ENCODE measurements at places on chromosomes 11 and 22.

DNA sequence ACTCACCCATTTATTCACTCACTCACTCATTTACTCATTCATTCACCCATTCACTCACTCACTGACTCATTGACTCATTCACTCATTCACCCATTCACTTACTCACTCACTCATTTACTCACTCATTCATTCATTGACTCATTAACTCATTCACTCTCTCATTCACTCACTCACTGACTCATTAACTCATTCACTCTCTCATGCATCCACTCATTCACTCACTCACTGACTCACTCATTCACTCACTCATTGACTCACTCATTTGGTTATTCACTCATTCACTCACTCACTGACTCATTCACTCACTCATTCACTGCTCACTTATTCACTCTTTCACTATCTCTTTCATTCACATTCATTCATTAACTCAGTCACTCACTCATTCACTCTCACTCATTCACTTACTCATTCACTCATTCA is 2.5 kb upstream of the MUC5AC start:
- DNase-seq, result no peak

- DNase-seq, result no peak
Measured at GRCh38 chr11:18791207-18791968, at the start of gene PTPN5. Gene PTPN5 (minus strand): TSS chr11:18791798. CDS start chr11:18771958, 19,840 bp downstream.

DNA sequence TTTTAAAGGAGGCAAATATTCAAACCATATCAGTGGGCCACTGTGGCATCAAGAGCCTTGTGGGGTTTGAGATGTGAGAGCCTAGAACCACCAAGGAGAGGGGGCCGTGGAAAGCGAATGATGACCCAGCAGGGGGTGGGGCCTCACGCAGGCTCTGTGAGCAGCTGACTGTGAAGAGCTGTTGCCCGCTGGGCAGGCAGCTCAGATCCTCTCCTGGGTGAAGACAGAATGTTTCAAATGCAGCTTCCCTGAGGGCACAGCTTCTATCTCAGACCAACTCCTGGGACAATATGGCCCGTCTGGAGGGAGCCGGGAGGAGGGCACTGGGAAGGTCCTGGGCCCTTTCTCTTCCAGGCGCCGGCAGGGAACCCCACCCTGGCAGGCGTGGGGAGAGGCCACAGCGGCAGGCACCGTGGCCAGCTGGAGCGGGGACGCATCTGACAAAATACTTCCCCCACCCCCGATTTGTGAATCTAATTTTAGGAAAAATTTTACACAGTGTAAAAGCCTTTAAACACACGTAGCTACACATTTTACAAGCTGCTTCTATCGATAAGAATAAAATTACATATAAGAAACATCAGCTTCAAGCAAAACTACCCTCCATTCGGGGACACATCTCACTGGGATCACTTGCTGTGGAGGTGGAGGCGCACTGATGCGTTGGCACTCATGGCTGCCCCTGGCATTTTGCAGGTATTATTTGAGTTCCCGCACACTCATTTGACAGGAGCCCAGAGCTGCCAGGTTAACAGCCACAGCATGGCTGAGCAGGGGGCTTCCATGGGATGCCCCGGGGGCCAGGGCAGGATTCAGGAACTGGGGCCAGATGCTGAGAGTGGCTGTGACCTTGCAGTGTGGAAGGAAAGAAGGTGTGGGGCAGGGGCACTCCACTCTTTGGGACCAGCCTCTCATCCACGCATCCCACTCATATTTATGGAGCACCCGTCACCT is 40.3 kb downstream of the PARVG start:
- DNase-seq, result no peak

- DNase-seq, result no peak
Measured at GRCh38 chr22:30902496-30903357, 65.8 kb downstream of the MORC2 start.

DNA sequence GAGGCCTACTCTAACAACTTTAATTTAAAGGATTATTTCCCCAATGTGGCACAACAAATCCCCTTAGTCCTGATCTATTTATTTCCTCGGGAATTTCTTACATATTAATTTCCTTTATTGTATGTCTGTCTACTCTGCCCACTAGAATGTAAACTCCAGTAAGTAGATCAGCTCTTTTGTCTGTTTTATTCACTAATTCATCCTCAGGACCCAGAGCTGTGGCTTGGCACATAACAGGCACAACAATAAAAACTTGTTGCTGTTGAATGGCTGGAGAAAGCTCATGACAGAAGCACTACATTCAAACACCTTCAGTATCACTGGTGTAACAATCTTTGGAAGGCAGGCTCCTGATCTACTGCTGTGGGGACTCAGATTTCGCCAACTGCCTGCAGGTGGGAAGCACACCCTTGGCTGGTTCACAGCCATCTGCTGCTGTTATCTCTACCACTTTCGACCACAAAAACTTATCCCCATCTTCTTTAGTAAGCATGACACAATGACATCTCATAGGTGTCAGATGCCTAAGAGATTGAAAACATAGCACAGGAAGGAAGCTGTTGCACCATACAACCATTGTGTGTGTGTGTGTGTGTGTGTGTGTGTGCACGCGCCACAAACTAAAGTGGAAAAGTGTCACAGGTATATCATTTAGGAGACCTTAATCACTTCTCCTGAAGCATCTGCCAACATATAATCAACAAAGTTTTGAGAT is 11.9 kb downstream of the HIRA start:
- DNase-seq, result no peak

GRCh38 chr11:108931168-108931567 is 266.3 kb downstream of the DDX10 start:
- no peak for DNase-seq

DNA sequence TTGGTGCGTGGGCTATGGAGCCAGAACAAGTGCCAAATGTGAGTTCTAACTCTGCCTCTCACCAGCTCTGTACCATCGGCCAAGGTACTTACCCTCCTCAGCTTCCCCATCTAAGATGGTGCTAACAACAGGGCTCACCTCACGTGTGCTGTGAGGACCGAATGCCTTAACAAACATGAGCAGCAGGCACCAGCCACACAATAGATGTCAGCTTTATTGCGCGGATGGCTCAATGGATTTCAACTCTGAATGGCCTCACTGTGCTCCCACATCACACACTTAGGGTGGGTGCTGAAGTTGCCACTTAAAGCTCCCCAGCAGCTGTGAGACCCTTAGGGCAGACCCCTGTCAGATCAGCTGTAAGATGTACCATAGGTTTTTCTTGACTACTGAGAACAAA is 24.1 kb downstream of the RELT start:
- no peak for DNase-seq

DNA sequence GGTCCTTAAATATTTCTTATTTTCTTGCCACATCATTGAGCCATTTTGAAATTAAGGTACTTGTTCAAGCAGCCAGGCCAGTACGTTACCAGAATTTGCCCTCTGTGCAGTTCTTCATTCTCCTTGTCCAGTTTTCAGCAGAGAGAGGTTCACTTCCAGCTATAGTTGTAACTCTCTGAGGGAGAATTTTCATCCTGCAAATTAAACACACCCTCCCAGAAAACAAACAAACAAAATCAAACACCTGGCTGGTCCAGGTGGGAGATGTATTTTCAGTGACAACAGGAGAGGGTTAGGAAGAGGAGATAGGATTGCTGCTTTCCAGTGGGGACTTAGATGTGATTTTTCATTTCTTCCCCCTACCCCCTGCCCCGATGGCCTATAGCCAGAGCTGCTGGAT is 45.0 kb downstream of the LHFPL7 start:
- DNase-seq, result no peak

GRCh38 chr11:87597725-87598124 is 560.0 kb downstream of the TMEM135 start:
- no peak for DNase-seq

- no peak for DNase-seq
Measured at GRCh38 chr11:27076121-27076589, 35.5 kb downstream of the BBOX1 start.

- no peak for DNase-seq
Measured at GRCh38 chr11:46537121-46537520, 56.7 kb downstream of the AMBRA1 start.

- no peak for DNase-seq
Measured at GRCh38 chr11:62863687-62864335, 16.9 kb upstream of the SLC3A2 start.

DNA sequence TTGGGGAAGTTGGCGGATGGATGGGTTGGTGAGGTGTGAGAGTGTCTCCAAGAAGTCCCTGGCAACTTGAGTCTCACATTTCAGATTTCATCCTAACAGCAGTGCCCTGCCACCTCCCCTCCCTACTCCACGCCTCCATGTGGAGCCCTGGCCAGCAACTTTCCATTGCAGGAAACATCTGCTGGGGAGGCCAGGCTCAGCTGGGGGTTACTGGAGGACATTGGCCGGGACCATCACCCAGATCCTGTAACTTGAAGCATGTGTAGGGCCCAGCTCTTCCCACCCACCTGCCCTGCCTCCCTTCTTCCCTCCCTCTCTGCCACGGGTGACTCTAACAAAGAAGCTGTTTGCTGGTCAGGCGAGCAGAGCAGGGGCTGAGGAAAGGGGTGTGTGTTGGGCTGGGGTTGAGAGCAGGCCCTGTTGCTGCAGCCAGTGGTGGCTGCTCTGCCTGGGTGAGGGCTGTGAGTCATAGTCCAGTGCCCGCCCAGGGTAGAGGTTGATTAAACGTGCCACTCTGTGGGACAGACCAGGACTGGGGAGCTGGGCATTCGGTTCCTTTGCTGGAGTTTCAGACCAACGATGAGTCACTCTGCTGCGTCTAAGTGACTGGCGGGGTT is 64.0 kb downstream of the SCN3B start:
- no peak for DNase-seq

DNA sequence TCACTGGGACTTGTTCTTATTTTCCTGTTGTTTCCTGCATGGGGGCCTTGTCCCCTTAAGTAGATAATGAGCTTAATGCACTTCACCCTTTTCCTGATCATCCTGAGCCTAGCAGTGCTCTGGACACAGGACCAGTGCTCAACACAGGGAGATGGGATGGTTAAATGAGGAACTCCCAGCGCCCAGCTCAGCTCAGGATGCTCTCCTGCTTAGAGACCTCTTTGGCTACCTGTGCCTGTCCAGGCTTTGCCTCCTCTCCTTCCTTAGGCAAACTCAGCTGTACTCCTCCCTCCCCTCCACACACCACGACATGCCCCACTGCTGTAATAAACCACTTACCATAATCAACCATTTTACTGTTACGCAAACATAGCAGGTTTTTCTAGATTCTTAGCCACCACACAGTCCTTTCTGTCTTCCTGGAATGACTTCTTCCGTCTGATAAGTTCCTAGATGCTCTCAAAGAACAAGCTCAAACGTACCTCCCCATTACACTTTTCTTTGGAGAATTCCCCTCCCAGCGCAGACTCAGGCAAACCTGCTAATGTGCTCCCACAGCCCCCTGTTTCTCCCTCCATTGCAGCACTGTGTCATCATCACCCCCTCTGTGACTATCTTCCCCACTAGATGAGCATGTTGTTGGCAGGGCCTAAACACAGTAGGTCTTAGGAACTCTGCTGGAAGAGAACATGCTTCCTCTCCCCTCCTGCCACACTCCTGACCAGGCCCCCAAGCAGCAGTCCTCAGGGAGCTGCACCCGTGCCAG is 113.6 kb downstream of the MICAL2 start:
- DNase-seq, result no peak

DNA sequence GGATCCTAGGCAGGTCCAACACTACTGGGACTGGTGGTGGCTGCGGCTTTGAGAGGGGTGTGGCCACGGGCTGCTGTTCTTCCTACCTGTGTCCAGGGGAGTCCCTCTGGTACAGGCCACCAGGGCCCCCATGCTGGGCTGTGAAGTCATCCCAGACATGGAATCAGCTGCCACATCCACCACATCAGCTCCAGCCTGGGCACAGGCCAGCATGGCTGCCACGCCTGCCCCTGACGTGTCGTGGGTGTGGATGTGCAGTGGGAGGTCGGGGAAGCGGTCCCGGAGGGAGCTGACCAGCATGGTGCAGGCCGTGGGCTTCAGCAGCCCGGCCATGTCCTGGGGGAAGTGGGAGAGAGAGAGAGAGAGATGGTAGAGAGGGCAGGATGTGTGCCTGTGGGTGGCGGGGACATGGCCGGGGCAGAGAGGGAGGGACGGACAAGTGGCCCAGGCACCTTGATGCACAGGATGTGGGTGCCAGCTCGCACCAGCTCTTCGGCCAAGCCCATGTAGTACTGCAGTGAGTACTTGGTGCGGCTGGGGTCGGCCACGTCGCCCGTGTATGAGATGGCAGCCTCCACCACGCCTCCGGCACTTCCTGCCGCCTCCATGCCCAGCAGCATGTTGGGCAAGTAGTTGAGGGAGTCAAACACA is 6.2 kb upstream of the LRFN4 start:
- no peak for DNase-seq

DNA sequence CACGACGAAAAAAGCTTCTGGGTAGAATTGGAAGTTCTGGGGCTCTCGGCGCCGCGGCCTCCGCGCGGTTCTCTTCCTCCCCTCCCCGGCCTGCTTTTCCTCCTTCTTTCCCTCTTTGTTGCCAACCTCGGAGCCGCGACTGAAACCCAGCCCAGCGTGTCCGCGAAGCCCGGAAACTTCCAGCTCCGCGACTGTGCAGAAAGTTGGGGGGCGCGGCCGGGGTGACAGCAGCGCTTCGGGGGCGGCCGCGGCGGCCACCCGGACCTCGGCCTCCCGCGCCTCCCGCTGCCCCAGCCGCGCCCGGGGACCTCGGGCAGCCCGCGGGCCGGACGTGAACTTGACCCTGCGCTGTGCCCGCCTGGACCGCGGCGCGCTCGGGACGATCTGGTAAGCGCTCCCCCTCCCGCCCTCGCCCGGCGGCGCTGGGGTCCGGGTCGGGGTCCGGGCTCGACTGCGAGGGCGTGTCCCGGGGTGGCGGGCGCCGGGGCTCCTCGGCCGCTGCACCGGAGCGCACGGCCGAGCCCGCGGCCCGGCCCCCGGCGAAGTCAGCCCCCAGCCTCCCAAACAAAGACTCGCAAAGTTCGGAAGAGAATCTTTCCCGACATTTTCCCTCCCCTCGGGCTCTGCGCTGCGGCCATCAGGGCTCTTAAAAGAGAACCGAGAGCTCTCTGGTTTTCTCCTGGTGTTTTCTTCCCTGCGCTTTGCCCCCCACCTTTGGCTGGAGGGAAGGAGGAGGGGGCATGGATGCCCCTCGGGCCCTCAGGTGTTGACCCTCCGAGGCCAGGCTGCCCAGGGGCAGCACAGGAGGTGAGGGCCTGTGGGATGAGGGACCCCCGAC is 67.9 kb upstream of the WNT7B start:
- DNase-seq, result no peak

- no peak for DNase-seq
Measured at GRCh38 chr11:66318600-66318970, 1.7 kb upstream of the CD248 start.

DNA sequence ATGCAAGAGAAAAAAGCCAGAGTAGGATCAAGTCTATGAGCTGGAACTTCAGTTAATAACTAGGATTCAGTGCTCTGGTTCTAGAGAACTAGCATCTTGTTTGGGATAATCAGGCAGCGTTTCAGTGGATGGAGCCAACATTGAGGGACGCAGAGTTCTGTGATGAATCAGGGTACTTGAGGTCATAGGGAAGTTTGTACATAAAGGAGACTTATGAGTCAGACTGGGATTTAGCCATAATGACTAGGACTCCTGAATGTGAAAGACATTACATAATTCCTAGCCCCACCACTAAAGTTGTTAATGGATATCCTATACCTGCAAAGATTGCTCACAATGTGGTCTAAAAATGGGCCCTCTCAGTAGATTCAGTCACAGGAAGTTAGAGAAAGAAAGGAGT is 6.8 kb downstream of the SLN start:
- no peak for DNase-seq

- no peak for DNase-seq
Measured at GRCh38 chr11:1750481-1750839, at the start of gene IFITM10. Gene IFITM10 (minus strand): TSS chr11:1750595. CDS start chr11:1750442, 153 bp downstream.

All from substantia nigra (tissue), 51 donors.